ENCODE measurements at places on chromosomes 12 and 14.
A peak's percentile ranks its signal among the peaks of the same experiment; 100 is the strongest.

GRCh38 chr12:20950248-20950647, 139.7 kb downstream of the SLCO1B3 start:
- no peak for DNase-seq

DNA sequence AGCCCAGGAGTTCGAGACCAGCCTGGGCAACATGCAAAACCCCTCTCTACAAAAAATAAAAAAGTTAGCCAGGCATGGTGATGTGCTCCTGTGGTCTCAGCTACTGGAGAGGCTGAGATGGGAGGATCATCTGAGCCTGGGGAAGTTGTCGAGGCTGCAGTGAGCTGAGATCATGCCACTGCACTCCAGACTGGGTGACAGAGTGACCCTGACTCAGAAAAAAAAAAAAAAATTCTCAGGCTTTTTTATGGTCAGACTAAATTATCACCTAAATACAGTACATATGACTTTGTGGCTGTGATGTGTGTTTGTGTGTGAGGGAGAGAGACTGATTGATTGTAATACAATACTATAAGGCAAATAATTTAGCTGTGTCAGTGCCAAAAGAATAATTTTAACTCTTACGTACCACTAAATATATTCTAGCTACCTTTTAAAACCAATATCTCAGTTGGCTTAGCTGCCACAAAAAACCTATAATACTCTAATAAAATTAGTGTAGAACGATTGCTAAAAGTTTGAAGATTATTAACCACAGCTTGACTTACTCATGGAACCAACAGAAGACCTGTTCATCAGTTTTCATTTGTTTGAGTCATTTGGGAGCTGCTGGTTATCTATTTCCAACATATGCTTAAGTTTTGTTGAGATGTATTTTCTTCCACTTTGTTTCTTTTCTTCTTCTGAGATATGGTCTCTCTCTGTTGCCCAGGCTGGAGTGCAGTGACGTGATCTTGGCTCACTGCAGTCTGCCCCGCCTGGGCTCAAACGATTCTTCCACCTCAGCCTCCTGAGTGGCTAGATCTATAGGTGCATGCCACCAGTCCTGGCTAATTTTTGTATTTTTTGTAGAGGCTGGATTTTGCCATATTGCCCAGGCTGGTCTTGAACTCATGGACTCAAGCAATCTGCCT, 58.0 kb downstream of the DIP2B start:
- no peak for DNase-seq

DNA sequence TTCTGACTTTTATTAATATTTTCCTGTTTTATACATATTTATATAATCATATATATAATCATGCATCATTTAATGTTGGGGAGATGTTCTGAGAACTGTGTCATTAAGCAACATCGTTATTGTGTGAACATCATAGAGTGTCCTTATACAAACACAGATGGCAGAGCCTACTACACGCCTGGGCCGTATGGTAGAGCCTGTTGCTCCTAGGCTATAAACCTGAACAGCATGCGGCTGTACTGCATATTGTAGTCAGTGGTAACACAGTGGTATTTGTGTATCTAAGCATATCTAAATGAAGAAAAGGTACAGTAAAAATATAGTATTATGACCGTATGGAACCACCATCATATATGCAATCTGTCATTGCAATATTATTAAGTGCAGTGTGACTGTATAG, 44.7 kb upstream of the BCL7A start:
- DNase-seq, result no peak

- DNase-seq, result no peak
Measured at GRCh38 chr12:129296671-129297070, 443.4 kb downstream of the GLT1D1 start.

GRCh38 chr14:76346391-76347160, 29.4 kb upstream of the ESRRB start:
- DNase-seq, result no peak

- DNase-seq, result no peak
Measured at GRCh38 chr12:3277306-3277943, 200.2 kb downstream of the TSPAN9 start.

- no peak for DNase-seq
Measured at GRCh38 chr12:46385438-46385837, 12.9 kb upstream of the SLC38A2 start.

DNA sequence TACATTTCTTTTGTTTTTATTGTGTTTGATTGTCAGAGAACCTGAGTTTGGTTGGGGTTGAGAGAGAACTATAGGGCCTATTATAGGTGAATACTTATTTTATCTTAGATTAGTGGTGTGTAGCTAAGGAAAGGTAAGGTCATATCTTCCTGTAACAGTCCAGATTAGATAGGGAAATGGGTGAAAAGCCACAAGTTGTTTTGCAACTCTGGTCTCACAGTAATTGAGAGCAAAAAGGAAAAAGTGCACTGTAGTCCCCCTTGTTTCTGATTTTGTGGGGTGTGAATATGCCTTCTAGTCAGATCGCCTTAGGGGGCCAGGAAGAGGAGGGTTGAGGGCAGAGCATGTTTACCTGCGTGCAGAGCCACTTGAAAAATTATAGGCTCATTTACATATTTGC, 8.9 kb downstream of the MSRB3 start:
- no peak for DNase-seq

DNA sequence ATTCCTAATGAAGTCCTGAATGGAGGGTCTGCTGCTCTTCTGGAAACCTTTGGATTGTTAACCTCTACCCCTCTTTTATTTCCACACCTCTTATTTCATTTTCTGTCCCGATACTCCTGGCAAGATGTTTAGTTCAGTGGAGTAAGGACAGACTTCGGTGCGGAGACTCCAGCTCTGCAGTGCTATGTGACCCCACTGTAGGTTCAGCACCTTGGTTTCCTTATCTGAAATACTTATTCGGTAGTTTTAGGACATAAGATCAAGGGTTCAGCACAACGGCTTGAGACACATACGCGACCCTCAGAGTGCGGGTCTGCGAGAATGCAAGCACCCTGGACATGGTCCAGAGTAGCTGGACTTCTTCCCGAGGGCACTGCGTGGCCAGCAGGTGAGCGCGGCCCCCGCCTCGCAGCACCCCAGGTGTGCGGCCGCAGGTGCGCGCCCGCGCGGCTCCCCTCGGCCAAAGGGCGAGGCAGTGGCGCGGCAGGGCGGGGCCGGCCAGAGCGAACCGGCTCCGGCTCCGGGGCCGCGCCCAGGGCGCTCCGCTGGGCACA, 465 bp upstream of the FGD4 start:
- no peak for DNase-seq

GRCh38 chr14:91925001-91925726, 22.3 kb downstream of the FBLN5 start:
- DNase-seq, result no peak

DNA sequence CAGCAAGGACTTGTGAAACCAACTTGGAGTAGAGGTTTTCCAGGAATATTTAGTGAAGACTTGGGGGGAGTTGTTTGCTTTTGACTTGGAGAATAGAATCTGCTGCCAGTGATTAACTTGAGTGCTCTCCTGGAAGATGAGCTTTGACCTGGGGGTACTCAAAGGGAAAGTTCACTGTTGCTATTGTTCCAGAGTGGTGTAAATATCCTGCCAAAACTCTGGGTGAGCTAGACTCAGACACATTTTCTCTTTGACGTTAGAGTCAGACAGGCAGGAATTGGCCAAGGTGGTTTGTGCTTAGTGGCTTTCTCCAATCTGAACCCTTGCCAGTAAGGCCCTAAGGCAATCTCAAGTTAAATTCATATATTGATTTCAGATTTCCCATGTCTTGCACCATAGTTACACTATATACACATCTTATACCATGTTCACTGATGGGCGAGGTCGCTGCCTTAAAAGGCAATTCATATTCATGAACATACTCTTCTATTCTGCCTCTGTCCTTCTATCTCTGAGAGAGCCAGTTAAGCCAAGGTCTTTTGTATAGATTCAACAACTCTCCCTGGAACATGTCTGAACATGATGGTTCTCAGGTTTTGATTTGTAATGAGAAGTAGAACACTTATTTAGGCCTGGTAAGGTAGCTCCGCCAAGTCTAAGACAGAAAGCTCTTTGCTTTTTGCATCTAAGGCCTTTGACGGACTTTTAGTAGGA, 204.6 kb upstream of the SLC38A2 start:
- DNase-seq, result no peak

DNA sequence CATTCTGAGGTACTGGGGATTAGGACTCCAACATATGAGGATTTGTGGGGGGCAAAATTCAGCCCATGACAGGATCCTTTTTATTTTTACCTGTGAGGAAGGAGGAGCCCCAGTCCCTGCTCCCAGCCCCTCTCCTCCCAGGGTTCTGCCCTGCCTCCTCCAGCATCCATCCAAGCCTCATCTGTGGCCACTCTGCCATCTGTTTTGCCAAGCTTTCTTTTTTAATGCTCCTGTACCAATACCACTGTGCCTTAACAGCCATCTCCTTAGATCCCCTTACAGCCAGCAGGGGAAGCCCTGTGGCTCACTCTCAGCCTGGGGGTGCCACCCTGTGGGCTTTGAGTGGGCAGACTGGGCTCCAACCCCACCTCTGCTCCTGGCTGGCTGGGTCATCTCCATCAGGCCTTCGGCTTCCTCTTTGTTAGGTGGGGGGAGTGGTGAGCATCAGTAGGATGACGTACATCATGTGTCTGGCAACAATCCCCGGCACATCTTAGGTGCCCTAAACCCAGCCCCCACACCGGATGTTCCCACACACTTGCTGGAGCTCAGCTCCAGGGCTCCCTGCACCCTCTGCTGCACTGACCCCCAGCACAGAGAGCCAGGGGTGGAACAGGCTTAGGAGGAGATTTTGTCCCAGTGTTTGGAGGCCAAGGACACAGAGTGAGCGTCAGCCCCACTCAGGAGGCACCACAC, 40.2 kb downstream of the CYP46A1 start:
- DNase-seq, result no peak

DNA sequence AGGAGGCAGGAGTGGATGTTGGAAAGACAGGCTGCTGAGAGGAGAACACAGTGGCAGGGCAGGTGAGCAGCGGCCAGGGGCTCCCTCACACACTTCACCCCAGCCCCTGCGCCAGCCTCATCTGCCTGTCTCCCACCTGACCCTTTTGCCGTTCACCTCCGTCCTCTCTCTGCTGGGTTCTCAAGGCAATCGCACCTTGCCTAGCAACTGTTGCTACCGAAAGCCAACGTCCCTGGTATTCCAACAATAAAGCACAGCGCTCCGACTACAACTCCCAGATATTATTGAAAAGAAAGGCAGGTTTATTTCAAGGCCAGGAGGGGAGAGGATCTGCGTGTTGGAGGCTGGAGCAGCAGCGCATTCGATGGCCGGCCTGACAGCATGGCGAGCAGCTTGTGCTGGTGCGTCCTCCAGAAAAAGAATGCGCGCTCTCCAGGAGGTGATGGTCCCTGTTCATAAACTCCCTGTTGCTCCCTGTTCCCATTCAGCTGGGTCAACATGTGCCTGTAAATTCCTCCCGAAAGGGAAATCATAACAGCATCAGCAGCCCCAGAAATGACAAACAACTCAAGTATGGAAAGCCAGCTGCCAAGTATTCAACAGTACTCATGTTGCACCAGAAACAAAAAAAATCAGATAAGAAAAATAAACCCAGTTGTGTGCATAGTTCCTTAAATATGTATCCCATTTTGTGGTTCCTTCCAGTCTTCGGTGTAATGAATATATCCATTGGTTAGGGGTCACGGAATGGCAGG, 153.0 kb upstream of the DIO3 start:
- peak; percentile 51 for DNase-seq

GRCh38 chr12:66107451-66107915, 23.1 kb downstream of the LLPH start:
- DNase-seq, result peak; percentile 84

DNA sequence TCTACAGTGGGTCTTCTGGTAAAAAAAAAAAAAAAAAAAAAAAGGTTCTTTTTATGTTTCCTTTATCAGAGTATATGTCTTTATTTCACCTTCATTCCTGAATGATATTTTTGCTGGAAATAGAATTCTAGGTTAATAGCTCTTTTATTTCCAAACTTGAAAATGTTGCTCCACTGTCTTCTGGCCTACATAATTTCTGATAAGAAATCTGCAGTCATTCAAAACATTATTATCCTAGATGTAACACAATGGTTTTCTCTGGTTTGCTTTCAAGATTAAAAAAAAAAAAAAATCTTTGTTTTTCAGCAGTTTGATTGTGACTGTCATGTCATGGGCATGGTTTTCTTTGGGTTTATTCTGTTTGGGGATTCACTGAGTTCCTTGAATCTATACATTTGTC, 19.5 kb downstream of the DCP1B start:
- no peak for DNase-seq

DNA sequence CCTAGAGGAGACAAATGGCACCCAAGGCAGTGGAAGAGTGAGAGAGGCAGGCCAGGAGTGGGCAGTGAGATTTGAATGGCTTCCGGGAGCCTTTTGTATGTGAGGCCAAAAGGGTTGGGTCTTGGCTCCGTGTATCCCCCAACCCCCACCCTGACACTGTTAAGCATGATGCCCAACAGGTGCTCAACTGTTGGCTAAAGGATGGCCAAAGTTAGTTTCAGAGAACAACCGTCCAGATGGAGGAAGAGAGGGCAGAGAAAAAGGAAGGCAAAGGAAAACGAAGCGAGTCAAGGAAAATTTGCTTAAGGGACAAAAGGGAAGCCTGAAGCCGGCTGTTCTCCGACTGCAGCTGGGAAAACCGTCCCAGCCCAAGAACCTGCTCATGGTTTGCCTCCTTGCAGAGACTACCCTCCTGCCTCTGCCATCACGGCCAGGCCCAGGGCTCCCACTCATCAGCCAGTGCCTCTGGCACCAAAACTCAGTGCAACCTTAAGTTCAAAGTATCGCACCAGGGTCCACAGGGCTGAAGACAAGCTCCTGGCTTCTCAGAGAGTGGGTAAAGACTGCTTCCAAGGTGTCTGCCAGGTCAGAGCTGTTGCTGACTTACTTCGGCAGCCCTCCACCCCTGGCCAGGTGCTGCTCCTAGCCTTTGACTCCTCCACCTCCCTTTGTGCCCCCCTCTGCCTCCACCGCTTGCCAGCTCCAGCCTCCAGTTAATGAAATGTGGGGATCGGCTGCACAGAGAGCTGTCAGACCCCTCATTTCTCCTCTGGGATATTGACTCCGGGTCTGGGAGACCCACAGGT, 4.2 kb upstream of the C1QL4 start:
- DNase-seq, result no peak

GRCh38 chr14:35341454-35341750, 49.2 kb downstream of the PSMA6 start:
- no peak for DNase-seq

GRCh38 chr12:103105971-103106597, 148.6 kb downstream of the ASCL1 start:
- DNase-seq, result no peak

GRCh38 chr12:92382383-92382878, 236.8 kb upstream of the BTG1 start:
- no peak for DNase-seq

GRCh38 chr14:80560800-80561657, 349.7 kb upstream of the DIO2 start:
- no peak for DNase-seq

GRCh38 chr12:47223031-47223847, 143.5 kb upstream of the AMIGO2 start:
- no peak for DNase-seq
